Stimulated activated CD8-positive, alpha-beta memory T cell treated with anti-CD3 and anti-CD28 coated beads, Interleukin-7, amount 100 ng/mL, for 1 hour (primary cell): ENCODE measurements at places on chromosomes 2 and 18.

GRCh38 chr18:31658670-31659575, 25.5 kb downstream of the B4GALT6 start:
- DNase-seq: no peak

- DNase-seq: no peak
These were observed 39.5 kb upstream of the GMCL1 start for GRCh38 chr2:69789772-69790600.

DNA sequence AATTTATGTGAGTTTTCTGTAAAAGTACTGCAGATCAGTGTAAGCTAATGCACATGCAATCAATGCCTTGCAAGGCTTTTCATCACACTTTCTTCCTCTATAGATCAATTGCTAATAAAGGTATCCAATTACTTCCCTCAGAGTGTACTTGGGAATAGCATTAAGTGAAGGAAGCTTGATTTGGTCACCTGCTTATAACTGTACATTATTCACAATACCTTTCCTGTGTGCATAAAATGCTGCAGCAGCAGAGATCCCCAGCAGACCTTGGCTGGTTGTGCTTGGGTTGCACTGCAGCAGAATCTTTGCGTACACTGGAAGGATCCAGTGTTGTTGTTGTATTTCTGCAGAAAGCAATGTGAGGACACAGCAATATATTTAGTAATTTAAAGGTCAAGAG, 18.5 kb upstream of the SCN9A start:
- no peak for DNase-seq

DNA sequence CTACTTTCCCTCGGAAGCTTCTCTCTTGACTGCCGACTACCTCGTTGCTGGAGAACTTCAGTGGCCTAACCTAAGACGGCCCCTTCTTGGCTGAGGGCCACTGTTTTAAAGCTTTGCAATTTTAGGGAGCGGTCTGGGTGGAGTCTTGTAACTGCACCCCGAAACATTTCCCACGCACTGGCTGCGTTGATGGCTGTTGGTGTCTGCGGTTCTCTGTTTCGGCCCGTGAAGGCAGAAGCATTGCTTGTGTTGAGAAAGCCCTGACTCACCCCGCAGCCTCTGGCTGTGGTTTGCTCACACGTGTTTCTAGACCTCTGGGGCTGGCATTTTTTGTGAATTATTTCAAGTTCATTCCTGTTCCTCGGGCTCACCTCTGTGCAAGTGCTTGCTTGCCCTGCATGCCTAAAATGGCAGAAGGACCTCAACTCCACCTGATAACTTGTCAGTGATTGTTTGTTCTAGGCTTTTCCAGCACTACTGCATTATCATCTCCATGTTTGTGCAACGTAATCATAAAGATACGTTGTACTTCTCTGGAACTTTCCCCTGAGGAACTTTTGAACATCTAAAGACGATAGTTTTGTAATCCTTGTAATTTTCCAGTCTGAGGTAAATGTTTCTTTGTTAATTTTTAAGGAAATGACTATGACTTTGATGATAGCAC, 94.2 kb upstream of the DLX2 start:
- DNase-seq: no peak
